ENCODE measurements at places on chromosomes 4 and X.

- peaks cover 4% of the 10 kb centered on the region for H3K27me3 ChIP-seq
- DNase-seq: no peak
- no peak overlapping the region for H3K4me3 ChIP-seq
- H3K4me1 ChIP-seq: peaks cover 13% of the 10 kb centered on the region
Measured at GRCh38 chr4:6478546-6479220, 6.3 kb upstream of the PPP2R2C start.

GRCh38 chr4:105937759-105938158 is 42.5 kb downstream of the NPNT start:
- no peaks in the 10 kb centered on the region for H3K27me3 ChIP-seq
- no peak overlapping the region for H3K4me3 ChIP-seq
- H3K36me3 ChIP-seq: no peaks in the 10 kb centered on the region

- H3K36me3 ChIP-seq: no peaks in the 10 kb centered on the region
- no peak for DNase-seq
- H3K4me3 ChIP-seq: no peak overlapping the region
- H3K27me3 ChIP-seq: peaks cover 44% of the 10 kb centered on the region
- H3K27ac ChIP-seq: no peak overlapping the region
Measured at GRCh38 chr4:15781427-15782095, 3.4 kb downstream of the CD38 start.

GRCh38 chr4:128364565-128364964 is 77.0 kb upstream of the PGRMC2 start:
- no peak for DNase-seq
- peaks cover 4% of the 10 kb centered on the region for H3K4me1 ChIP-seq
- no peaks in the 10 kb centered on the region for H3K36me3 ChIP-seq
- H3K4me3 ChIP-seq: no peak overlapping the region
- H3K27me3 ChIP-seq: no peaks in the 10 kb centered on the region

- no peak overlapping the region for H3K4me3 ChIP-seq
- H3K4me1 ChIP-seq: no peaks in the 10 kb centered on the region
- H3K27ac ChIP-seq: no peak overlapping the region
- no peaks in the 10 kb centered on the region for H3K27me3 ChIP-seq
Measured at GRCh38 chr4:126213996-126214395, 899.2 kb downstream of the FAT4 start.

GRCh38 chr4:1856943-1857699 is 1.2 kb upstream of the LETM1 start:
- H3K4me3 ChIP-seq: peak overlapping the region; percentile 93
- no peak overlapping the region for H3K27ac ChIP-seq
- no peaks in the 10 kb centered on the region for H3K36me3 ChIP-seq

- H3K4me1 ChIP-seq: no peaks in the 10 kb centered on the region
- no peak overlapping the region for H3K27ac ChIP-seq
Measured at GRCh38 chr4:179605196-179605595, 2163.0 kb upstream of the AGA start.

DNA sequence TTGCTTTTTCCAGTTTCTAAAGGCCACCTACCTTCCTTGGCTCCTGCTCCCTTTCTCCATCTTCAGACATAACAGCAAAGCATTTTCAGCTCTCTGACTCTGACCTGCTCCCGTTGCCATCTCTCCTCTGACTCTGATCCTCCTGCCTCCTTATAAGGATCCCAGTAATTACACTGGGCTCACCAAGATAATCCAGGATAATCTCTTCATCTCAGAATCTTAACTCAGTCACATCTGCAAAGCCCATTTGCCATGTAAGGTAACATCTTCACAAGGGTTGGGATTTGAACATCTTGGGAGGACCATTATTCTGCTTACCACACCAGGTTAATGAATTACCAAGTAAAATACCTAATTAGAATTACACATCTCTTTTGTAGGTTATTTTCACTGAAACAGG is 41.3 kb upstream of the MAGED1 start:
- H3K36me3 ChIP-seq: no peaks in the 10 kb centered on the region
- no peaks in the 10 kb centered on the region for H3K27me3 ChIP-seq
- peak overlapping the region; percentile 23 for H3K4me3 ChIP-seq
- DNase-seq: no peak

- DNase-seq: no peak
- H3K4me3 ChIP-seq: no peak overlapping the region
- H3K27ac ChIP-seq: no peak overlapping the region
- H3K36me3 ChIP-seq: no peaks in the 10 kb centered on the region
- no peaks in the 10 kb centered on the region for H3K27me3 ChIP-seq
Measured at GRCh38 chr4:56739066-56739777, 58.1 kb upstream of the HOPX start.

- no peak overlapping the region for H3K4me3 ChIP-seq
- DNase-seq: no peak
- no peak overlapping the region for H3K27ac ChIP-seq
- H3K27me3 ChIP-seq: no peaks in the 10 kb centered on the region
Measured at GRCh38 chr4:122666527-122667245, 45.8 kb upstream of the IL21 start.

- no peaks in the 10 kb centered on the region for H3K4me1 ChIP-seq
- no peaks in the 10 kb centered on the region for H3K27me3 ChIP-seq
- H3K4me3 ChIP-seq: no peak overlapping the region
- peak; percentile 69 for DNase-seq
Measured at GRCh38 chr4:117447925-117448324, 362.5 kb upstream of the TRAM1L1 start.

DNA sequence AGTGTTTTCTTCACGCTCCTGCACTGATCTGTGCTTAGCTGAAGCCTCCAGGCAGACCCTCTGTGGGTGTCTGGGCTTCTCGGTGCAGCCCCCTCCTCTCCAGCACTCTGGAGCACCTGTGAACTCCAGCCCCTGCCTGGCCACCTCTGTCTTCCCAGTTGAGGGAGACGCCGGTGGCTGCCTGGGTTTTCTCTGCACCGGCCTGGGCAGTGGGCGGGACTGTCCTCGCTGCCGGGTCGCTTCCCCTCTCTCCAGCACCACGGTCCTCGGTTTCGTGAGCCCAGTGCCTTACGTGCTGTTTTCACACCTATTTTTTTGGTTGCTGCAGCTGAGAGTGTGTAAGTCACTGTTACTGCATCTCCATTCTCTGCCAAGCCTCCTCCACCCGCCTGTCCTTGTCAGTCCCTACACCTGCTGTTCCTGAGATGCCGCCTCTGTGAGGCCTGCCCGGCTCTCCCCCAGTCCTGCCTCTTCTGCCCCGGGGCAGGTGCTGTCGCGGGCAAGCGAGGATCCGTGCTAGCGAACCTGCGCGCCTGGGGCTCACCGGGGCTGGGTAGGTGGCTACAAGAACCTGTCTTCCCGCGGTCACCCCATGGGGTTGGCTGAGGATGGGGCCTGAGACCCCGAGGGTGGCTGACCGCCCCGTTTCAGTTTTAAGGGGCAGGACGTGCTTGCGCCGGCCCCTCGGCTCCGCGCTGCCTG is 2.4 kb upstream of the FGFRL1 start:
- H3K27me3 ChIP-seq: peaks cover 66% of the 10 kb centered on the region
- peaks cover 5% of the 10 kb centered on the region for H3K4me1 ChIP-seq
- no peaks in the 10 kb centered on the region for H3K36me3 ChIP-seq
- H3K27ac ChIP-seq: no peak overlapping the region

- H3K27me3 ChIP-seq: no peaks in the 10 kb centered on the region
- DNase-seq: peak; percentile 60
- H3K36me3 ChIP-seq: no peaks in the 10 kb centered on the region
- peak within 1 kb of the TSS; percentile 49 for H3K4me3 ChIP-seq
- H3K27ac ChIP-seq: no peak within 1 kb of the TSS
- peaks cover 3% of the 10 kb centered on the region for H3K4me1 ChIP-seq
Measured at GRCh38 chrX:153687121-153688039, at the start of gene SLC6A8. Gene SLC6A8 (plus strand): TSS chrX:153687926. CDS start chrX:153688575, 649 bp downstream.

DNA sequence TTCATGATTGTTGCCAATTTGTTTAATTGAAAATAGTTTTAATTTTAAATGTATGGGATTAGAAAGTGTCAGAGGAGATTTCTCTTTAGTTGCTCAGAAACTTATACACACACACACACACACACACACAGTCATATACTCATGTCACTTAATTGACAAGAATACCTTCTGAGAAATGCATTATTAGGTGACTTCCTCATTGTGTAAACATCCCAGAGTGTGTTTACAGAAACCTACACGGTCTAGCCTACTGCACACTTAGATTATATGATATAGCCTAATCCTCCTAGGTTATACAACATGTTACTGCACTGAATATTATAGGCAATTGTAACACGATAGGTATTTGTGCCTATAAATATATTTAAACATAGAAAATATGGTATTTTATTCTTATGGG is 1327.4 kb downstream of the FSTL5 start:
- no peaks in the 10 kb centered on the region for H3K36me3 ChIP-seq
- H3K27ac ChIP-seq: no peak overlapping the region
- no peaks in the 10 kb centered on the region for H3K27me3 ChIP-seq
- DNase-seq: no peak

DNA sequence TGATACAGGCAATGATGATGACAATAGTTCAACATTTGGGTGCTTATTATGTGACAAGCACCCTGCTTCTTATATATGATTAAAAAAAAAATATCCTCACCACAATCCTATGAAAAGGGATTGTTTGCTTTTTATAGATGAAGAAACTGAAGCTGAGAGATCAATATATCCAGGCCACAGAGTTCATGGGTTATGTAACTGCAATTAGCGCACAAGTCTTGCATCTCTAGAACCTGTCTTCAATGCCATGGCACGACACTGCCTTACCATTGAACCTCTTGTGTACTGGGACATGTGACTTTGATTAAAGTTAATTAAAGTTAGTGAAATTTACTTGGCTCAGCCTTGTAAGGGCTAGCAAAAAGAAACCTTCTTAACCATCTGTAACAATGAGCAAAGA is 599.7 kb downstream of the ADGRL3 start:
- H3K27me3 ChIP-seq: no peaks in the 10 kb centered on the region
- no peak overlapping the region for H3K4me3 ChIP-seq
- no peak overlapping the region for H3K27ac ChIP-seq
- no peak for DNase-seq

DNA sequence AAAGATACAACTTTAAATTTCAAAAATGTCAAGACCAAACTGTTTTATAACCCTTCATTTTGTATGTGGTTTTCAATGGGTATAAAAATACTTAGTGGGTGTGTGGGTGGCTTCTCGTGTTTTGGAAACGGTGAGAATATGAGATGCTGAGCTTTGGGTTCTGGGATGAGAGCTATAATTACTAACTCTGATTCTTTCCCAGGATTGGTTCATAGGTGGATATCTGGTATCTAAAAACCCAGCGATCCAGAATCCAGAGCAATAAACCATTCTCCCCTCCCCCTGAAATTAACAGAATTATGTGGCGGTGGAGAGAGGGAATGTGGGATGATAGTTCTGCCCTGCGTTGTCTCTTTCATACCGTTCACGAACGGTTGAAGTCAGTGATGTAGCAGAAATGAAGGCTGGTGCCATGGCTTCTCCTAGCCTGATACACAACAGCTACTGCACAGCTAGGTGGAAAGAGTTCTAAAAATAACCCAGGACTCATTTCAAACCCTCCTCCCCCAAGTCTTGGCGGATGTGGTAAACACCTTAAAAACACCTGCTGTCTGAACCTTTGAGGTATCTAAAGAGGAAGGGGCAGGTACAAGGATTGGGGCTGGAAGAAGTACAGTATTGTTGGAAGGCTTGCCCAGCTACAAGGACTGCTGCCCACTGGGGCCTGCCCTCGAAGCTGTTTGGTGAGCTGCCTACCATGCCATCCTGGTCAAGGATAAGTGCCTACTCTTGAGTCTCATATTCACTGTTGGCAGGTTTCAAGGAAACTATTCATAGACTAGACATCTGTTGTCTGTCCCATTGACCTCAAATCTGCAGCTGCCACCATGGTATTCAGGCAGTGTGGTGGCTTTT is 44.5 kb downstream of the SEPTIN11 start:
- H3K4me1 ChIP-seq: peaks cover 21% of the 10 kb centered on the region
- H3K27me3 ChIP-seq: no peaks in the 10 kb centered on the region
- H3K4me3 ChIP-seq: no peak overlapping the region
- no peak for DNase-seq

- H3K36me3 ChIP-seq: no peaks in the 10 kb centered on the region
- H3K4me3 ChIP-seq: no peak overlapping the region
Measured at GRCh38 chrX:51837451-51837850, 56.0 kb upstream of the MAGED1 start.

DNA sequence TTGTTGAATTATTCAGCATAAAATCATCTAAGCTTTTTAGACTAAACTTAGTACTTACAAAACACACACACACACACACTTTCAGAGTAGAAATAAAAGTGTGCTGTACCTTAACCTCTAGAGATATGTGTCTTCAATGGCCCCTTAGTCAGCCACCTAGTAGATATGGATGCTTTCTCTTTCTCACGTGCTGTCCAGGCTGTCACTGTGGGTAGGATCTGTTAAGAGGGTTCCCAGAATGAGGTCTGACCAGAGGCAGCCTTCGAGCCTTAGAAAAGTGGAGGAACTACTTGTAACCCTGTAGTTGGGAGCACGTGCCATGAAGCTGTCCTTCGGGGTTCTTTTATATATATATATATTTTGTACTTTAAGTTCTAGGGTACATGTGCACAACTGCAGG is 117.9 kb downstream of the COL4A5 start:
- H3K27ac ChIP-seq: no peak overlapping the region
- no peaks in the 10 kb centered on the region for H3K27me3 ChIP-seq
- no peak overlapping the region for H3K4me3 ChIP-seq
- DNase-seq: no peak
- no peaks in the 10 kb centered on the region for H3K4me1 ChIP-seq
- no peaks in the 10 kb centered on the region for H3K36me3 ChIP-seq

GRCh38 chrX:38278682-38279081 is 48.6 kb downstream of the RPGR start:
- no peaks in the 10 kb centered on the region for H3K36me3 ChIP-seq
- no peaks in the 10 kb centered on the region for H3K27me3 ChIP-seq
- no peak overlapping the region for H3K27ac ChIP-seq

GRCh38 chrX:133587818-133588217 is 172.5 kb upstream of the GPC4 start:
- H3K4me1 ChIP-seq: no peaks in the 10 kb centered on the region
- no peaks in the 10 kb centered on the region for H3K27me3 ChIP-seq
- no peak overlapping the region for H3K4me3 ChIP-seq
- no peak overlapping the region for H3K27ac ChIP-seq

DNA sequence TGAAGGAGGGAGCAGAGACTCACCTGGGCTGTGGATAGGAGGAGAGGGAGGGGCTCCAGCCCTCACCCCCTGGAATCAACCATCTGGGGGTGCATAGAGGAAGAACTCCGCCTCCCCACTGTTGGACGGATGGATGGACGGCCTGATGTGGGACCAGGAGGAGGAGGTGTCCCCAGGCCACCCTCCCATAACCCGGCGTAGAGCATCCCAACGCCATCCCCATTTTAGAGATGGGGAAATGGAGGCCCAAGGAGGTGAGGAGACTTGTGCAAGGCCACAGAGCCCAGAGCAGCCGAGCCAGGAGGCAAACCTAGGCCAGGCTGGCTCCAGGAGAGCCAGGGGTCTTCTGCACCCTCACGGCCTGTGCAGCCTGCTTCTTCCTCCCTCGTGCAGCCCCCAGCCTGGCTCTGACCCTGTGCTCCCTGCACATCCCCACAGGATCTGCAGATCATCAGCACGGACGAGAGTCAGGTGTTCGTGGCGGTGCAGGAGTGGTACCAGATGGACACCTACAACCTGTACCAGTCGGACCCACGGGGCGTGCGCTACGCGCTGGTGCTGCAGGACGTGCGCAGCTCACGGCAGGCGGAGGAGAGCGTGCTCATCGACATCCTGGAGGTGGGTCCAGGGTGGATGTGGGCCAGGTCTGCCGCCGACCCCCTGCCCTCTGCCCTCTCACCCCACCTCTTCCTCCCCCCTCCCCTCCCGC is 241.0 kb upstream of the PSAPL1 start:
- H3K4me1 ChIP-seq: no peaks in the 10 kb centered on the region
- no peaks in the 10 kb centered on the region for H3K27me3 ChIP-seq
- H3K4me3 ChIP-seq: no peak overlapping the region
- no peak for DNase-seq
- H3K36me3 ChIP-seq: no peaks in the 10 kb centered on the region
- no peak overlapping the region for H3K27ac ChIP-seq

Data from GM23338 (cell line).